Fibroblast of pulmonary artery (primary cell): ENCODE measurements at places on chromosomes 1 and 21.

DNA sequence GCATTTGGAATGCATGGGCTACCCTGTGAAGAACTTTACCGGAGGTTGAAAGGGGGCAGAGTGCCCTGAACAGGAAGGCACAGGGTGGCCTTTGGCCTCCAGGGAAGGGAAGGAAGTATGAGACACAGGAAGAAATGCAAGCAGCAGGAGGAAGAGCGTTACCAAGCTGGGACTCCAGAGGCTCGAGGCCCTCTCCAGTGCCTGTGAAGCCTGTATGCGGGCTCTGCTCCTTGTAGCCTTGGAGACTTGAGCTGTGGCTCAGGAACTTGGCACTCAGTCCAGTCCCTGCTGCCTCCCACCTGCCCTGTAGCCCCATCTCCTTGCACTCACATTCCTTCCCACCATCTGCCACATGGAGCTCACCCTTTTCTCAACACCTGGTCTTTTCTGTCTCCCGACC is 33.5 kb upstream of the RNF19B start:
- peak; percentile 30 for DNase-seq

DNA sequence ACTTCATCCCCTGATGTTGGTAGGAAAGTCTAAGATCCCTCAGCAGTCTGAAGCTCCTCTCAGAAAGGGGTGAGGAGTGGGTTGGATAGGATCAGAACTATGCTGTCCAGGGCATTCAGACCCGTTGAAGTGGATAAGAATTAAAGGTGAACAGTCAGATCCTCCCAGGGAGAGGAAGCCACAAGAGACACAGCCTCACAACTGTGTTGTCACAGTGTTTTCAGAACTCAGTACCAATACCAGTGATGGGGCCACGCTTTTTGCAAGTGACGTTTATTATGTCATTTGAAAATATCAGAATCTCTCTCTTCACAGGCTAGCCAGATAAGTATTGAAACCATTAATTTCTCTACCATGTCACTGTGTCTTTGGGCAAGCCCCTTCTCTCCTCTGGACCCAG is 15.4 kb upstream of the EPS15 start:
- DNase-seq, result no peak

DNA sequence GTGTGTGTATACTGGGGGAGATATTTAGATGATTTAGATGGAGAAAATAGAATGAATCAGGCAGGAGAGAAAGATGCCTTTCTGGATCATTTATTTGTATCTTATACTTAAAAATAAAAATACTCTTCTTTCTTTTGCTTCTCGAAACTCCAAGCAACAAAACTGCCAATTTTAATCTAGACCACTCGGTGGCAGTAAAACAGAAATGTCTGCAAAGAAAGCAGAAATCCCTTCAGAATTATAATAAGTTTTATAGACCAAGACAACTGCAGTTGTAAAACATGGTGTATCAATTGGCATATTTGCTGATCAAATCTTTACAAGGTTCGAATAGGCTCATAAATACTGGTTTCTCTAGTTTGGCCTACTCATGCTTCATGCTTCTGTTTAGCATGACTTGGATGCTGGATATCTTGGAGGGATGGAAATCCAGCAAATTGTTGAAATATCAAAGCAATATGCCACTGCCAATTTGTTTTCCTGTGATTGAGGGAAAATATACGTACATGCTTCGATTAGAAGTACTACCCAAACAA is 15.1 kb upstream of the C1orf87 start:
- DNase-seq, result peak; percentile 7

DNA sequence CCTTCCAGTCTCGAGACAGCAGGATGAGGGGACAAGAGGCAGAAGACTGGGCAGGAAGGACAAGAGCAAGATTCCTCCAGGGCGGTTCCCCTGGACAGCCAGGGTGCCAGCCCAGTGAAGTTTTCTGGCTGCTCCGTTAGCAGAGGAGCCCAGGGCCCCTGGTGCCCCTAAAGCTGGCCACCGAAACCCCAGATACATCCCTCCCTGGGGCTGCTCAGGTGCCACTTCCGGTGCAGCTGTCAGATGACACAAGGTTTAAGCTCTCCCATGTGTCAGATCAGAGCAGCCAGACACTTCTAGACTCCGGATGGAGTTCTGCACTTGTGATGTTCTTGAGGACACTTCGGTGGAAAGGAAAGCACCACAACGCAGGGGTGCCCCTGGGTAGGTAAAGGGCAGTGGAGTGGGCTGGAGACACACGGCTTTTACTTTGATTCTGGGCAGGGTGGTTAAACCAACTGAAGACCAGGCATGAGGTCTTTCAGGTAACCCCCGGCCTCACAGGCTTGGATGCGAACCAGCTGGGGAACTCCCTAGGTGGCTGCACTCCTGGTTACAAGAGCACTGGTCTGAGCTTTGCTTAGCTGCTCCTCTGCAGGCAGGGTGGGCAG is 85.7 kb downstream of the ITPKB start:
- no peak for DNase-seq

DNA sequence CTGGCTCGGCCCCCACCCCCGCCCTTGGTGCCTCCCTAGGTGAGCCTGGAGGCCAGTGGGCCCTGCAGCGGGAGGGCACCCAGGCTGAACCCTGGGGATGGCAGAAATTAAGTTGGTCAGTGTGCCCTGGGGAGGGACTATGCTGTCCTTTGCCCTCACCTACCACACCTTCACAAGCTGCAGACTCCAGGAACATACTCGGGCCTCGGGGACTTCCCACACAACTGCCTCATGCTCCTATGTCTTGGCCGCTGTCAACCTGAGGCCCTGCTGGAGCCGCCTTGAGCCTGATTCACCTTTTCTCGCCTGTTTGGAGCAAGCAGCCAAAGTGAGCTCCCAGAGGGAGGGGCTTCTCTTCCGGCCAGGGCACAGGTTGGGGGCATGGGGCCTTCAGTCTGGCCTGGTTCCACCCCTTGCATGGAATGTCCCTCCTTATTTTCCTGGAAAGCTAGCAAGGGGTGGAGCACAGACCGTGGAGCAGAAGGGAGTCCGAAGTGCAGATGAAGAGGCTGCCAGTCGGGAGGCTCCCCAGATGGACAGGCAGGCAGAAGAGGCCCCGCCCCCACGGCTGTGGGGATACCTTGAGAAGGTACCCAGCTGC is 24.7 kb downstream of the KNCN start:
- DNase-seq, result no peak

DNA sequence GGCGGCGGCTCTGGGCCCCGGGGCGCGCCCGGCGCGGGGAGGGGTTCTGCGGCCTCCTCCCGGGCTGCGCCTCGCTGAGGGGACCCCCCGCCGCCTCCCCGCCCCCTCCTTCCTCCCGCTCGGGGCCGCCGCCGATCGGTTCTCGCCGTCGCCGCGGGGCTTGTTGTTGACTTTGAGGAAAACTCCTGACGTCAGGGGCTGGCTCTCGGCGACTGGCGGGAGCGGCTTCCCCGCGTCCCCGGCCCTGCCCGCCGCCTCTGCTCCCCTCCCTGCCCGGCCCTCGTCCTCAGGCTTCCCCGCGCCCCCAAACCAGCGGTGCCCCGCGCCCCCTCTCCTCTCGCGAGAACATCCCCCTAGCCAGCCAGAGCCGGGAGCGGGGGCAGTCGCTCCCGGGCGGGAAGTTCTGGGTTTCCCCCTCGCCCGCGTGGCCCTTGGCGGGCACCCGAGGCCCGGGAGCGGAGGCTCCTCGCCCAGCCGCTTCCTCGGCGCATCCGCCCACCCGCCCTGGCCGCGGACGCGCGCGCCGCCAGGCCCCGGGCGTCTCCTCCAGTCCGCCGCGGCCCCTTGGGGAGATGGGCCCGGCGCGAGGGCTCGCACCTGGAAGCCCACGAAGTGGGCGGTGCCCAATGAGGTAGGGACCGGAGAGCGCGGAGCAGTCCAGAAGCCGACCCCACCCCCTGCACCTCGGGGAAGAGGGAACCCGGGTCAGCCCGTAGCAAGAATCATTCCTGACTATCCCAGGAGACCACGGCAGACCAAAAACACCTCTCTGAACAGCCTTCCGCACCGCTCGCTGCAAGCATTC is 611 bp upstream of the AKT3 start:
- peak; percentile 77 for DNase-seq

DNA sequence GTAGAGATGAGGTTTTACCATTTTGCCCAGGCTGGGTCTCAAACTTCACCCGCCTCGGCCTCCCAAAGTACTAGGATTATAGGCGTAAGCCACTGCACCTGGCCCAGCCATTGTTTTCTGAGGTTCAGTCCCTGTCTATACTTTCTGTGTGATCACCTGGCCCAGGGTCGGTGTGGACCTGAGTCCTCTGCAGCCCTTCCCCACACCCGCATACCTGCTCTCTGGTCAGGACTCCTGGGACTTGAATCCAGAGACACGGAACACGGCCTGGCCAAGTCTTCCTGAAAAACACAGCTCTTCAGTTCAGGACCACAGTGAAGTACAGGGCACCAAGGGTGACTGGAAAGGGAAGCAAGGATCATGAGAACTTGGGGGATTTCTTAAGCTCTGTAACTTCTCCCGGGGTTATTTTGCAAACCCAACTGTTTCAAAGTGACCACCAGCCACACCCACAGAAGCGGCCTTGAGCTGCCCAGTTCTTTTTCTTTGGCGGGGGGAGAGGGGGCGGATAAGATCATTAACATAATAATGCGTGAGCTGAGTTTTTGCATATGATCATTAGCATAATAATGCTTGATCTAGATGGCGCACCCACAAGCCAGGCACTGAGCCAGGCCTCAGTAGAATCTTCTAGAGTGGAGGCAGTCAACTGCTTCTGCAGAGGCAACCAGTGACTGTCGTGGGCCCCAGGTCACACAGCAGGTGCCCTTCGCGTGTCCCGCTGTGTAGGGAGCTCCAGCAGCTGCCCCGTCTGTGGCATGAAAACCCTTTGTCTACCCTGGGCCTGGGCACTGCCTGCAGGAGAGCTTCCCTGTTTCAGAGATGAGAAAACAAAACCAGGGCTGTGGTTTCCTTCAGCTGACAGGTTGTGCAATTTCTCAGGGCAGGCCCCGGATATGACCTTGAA is 1.7 kb upstream of the NADK start:
- DNase-seq, result peak; percentile 77

DNA sequence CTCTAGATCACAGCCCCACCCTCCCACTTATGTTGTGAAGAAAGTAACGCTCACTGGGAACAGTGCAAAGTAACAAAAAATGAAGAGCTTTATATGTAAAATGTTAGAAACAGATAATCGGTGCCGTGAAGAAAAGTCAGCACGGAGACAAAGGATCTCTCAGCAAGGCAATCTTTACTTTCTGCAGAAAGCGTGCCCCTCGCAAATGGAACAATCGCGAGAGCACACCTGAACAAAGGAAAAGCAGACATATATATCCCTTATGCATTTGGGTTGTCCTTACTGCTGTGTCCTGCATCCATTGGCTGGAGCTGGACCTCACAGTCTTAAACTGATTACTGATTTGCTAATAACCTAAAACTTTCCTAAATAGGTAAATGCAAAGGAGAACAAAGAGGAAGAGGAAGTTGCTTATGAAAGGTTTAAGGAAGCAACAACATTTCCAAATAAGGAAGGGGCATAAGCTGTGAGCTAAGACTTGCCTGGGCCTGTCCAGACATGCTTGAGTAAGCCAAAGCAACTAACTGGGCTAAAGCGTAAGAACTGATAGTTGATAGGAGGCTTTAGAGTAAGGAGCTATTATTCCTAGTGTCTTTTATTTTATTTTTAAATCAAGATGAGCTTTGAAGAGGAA is 89.7 kb downstream of the GTF2B start:
- DNase-seq, result peak; percentile 36

DNA sequence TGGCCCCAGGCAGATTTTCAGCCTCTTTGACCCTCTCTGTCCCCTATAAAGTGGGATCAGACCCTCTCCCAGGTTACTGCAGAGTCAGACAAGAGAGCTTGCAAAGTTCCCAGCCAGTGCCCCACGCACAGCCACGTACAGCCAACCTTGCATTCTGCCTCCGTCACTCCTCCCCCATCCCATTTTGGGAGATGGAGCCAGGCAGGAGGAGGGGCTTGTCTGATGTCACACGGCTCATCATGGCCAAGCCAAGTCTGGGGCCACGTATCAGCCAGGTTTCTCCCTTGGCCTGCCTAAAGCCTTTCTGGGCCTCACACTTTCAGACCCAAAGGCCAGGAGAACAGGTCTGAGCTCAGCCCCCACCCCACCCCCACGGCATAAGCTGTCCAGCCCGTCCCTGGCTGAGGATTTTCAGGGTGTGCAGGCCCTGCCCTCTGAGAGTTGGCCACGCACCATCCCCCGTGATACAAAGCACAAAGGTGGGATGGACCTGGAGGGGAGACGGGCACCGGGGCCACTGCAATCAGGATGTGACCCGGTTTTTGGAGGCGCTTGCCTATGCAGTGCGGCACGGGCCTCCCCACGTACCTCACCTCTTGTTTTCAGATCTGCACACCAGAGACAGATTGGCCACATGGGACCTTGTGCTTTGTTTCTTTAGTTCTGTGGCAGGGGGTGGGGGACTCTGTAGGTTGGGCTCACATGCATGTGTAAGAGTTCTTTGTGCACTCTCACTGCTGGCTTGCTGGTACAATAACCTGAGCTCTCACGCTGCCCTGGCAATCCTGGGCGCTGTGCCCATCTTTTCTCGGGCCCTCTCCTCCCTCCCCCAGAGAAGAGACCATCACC is 47.6 kb downstream of the TRIM11 start:
- no peak for DNase-seq

GRCh38 chr1:223153177-223154119 is 10.4 kb upstream of the TLR5 start:
- peak; percentile 68 for DNase-seq

DNA sequence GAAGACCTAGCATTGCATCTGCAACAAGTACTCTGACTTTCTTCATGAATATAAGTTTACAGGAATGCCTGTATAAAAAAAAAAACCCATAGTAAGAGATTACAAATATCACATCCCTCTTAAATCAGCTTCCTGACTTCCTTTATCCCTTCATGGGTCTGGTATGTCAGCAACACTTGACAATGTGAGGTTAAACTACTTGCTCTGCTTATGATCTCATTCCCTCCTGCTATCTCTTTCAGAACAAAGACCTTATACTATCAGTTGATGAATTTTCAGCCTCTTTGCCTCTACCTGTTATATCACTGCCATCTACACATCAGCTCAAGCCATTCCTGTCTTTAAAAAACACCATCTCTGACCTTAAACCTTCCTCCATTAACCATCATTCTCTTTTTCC is 130.9 kb upstream of the SAMSN1 start:
- DNase-seq, result no peak

DNA sequence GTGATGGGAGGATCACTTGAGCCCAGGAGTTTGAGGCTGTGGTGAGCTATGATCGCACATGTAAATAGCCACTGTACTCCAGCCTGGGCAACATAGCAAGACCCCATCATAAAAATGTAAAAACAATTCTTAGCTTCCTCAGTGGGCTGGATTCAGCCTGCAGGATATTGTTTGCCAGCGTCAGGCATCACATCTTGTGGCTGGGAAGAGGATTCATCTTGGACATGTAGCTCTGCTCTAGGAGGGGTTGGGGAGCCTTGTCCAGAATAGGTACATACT is 19.3 kb upstream of the ST3GAL3 start:
- no peak for DNase-seq

- DNase-seq, result no peak
Observed at GRCh38 chr1:15443281-15443680, 5.0 kb downstream of the CTRC start.

DNA sequence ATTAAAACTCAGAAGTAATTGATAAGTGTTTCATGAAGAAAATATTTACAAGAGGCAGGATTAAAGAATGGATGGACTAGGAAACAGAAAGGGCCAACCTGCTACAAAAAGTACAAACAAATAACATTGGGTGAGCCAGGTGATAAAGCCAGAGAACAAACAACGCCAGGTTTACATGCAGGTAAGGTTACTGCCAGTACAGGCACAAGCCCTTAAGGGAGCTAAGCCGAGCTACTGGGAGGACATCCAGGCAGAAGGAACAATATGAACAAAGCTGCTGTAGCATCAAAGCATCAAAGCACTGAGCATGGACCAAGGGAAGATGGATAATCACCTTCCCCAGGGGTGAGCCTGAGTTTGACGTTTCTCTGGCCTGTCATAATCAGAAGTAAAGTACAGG is 380.7 kb downstream of the SEC16B start:
- DNase-seq, result no peak
